ENCODE measurements at places on chromosomes 6 and 20.

GRCh38 chr6:32763421-32763820, at the start of gene HLA-DQB2:
HLA-DQB2 (minus strand) TSS chr6:32763532; CDS start chr6:32763470, 62 bp downstream.
- DNase-seq = no peak

DNA sequence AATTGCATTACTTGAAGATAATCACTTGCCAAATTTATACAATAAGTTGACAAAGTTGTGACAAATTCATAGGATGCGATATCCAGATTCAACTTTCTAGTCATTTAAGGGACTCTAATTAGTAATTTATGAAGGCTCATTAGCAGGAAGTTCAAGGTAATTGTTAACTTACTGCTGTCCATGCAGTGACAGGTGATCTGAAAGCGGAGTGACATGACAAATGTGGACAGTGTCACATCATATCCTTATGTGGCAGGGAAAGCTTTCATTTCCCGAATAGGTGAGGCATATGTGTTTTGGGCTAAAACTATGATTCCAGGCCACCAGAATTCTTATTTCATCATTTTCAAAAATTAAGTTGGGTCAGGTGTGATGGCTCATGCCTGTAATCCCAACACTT, 115.9 kb upstream of the BMP2 start:
- DNase-seq = no peak

DNA sequence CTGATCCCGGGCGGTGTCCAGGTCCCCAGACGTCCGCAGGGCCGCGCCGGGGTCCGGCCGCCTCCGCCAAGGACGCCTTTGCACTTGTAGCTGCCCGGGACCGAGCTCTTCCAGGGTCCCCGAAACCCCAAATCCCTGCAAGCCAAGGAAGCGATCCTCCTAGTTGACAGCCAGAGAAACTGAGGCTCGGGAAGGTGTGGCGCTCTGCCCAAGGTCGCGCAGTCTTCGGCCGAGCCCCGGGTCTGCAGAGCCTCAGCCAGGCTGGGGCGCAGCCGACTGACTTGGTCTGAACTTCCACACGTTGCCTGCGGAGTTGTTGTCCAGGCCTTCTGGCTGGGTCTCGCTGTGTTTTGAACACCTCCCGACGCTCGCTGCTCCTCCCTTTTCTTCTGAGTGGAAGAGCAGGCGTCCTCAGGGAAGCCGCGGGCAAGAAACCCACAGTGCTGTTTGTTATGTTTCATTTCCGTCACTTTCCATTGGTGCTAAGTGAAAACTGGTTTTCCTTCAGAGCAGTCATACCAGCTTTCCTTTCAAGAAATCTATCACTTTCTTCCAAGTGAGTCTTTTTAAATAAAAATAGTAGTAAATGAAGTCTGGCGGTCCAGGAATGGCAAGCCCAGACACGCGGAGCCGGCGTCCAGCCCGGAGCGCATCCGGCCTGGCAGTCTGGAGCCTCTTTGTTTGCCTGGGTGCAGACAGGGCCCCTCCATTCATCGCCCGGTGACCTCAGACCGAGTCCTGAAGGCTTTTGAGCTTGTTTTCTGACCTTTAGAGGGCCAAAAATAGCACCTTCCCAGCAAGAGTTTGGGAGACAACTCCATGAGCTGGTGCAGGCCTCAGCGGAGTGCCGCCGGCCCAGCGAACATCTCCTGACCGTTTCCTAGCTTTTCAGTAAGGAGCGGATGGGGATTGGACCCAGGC, 698 bp downstream of the FAM210B start:
- peak; percentile 45 for DNase-seq

GRCh38 chr6:112752305-112752704, 405.2 kb downstream of the RFPL4B start:
- DNase-seq = no peak

- DNase-seq = no peak
Measured at GRCh38 chr6:107667790-107668189, 156.3 kb downstream of the SCML4 start.

All from gastrocnemius medialis (tissue), 4 donors.